ENCODE measurements at places on chromosomes 4 and X. TPM values are rescaled to one million over a fixed set of nuclear protein-coding genes. Genes with fewer than 3 reads are reported as not detected.
A peak's percentile ranks its signal among the peaks of the same experiment; 100 is the strongest.

DNA sequence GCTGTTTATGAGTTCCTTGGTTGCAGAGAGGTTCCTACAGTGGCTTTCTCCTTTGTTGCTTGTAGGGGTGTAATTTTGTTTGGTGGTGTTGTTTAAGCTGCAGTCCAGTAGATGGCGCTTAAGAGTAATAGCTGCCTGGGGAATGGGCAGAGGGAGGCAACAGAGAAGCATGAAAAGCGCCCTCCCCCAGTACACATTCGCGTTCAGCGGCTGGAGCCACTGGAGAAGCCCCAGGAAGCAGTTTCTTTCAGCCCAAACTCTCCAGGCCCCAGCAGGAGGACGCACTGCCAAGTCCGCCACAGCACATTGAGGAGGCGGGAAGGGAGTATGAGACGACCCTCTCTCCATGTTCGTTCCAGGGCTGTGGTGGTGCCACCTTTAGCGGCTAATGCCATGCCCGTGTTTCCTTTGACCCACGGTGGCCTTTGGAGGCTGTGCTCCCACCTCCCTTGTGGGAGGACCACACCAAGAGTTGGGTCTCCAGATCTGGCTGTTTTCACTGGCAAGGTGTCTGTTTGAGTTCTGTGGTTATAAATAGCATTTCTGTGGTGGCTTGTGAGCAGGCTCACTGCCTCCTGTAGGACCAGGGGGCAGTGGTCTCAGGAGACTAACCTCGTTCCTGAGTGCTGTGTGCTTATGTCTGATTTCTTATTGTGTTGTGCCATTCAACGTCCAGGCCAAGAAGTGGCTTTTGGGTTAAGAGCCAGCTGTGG, 252.3 kb downstream of the ARHGAP10 start:
- no peak for DNase-seq

DNA sequence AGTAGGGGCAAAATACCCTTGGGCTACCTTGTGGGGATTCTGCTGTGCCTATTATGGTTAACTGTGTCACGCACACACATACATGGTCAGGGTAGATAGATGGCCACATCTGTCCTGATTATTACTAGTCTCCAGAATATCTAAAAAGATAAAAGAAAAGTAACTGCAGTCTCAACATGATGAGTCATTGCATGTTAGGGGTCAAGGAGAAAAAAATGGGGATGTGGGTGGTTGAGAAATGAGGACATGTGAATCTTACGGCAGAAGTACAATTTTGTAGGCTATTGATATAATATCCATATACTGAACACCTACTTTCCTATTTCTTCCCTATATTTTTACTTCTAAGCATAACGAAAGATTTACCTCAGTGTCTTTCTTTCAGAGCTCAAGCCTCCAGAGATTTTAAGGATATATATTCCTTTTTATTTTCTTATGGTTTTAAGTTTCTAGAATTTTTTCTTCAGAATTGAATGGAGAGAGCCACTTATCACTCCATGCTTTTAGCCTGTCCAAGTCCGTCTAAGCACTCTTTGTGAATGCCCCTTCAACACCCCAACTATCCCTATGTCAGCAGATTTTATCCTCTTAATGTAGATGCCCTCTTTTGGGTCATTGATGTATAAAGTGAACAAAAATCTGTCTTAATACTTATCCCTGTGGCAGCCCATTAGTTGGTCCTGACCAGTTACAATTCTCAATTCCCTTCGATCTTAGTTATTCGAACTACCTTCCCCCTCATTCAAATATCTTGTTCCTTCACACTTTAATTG, 642.2 kb downstream of the IQCM start:
- no peak for DNase-seq

GRCh38 chr4:94877973-94878372, 120.2 kb downstream of the BMPR1B start:
- no peak for DNase-seq

The HMGB3 gene
- 137 TPM for polyA plus RNA-seq

- DNase-seq, result no peak
These were observed 2.2 kb upstream of the CFI start for GRCh38 chr4:109803924-109804571.

The CDS1 gene
- 24.3 TPM for polyA plus RNA-seq

DNA sequence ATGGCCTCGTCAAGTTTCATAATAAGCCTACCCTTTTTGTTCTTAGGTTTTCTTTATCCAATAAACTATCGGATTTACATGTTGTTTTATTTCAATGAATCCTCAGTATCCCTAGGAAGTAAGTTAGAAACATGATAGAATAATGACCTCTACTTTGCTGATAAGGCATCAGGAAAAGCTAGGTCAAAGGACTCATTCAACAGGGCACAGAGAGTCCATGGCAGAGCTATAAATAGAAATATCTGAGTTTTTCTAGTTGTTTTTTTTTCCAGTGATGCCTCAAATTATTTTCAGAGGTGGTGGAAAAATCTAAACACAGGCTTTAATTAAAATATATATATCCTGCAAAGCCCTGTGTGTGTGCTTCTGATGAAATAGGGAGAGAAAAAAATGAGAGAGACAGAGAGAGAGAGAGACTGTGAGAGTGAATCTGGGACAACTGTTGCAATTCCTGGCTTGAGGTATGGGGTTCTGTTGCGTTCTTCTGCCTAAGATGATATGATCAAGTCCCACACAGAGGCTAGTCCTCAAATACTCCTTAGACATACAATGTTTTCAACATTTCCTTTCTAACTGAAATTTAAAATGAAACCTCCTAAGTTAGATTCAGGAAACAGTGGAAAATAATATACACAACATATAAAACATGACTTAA, 139.9 kb downstream of the HDX start:
- no peak for DNase-seq

The PHOX2B gene
- 0.05 TPM for polyA plus RNA-seq

DNA sequence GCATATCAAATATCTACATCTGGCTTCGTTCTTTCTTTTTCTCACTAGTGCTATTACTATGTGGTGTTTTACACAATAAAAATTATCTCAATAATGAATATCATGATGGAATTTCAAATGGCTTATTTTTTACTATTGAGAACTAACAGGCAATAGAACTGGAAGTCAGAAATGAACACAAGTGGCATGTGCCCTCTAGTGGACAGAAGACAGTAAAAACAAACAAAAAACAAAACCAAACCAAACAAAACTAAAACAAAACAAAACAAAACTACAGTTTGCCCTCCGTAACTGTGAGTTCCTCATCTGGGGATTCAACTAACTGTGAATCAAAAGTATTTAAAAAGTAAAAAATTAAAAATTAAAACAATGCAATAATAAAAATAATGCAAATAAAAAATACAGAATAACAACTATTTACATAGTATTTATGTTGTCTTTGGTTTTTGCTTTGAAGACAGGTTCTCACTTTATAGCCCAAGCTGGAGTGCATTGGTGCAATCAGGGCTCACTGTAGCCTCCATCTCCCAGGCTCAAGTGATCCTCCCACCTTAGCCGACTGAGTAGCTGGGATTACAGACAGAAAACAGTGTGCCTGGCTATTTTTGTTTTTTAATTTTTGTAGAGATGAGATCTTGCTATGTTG, 195.6 kb upstream of the TACR3 start:
- no peak for DNase-seq

DNA sequence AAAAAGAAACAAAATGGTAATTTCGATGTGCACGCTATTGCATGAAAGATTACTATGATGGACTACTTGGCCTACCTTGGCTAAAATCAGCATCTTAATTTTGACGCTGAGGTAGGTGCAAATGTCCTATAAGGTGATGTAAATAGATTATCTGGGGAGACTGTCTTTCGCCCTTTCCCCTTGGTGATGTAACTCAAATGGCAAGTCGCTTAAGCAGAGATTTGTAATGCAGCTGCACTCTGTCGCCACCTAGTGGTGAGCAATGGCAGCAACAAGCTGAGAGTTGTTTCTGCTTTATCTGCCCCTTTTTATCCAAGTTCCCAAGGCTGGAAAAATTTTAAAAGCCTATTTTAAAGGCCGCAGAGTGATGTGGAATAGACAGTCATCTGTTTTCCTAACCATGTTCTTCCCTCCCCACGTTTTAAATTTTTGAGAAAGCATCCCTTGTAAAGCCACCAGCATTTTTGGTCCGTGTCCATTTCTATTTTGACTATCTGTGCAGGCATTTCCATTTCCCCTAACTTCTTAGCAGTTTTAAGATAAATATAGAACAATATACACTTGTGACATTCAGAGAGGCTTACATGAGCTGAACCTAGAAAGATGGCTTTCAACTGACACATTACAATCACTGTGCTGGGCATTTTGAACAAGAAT, 62.4 kb upstream of the PDLIM3 start:
- peak; percentile 42 for DNase-seq

DNA sequence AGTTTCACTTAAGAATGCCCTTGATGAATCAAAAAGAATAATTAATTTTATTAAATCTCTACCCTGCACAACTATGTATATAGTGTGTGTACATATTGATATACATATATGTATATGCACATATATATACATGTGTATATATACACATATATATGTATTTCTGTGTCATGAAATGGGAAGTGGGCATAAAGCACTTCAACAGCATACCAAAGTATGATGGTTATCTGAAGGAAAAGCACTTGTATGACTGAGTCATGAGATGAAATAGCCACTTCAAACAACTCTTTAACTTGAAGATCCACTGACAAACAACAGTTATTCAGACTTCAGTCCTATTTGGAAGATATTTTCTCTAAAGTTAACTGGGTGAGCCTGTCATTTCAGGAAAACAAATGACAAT, 16.3 kb downstream of the RNF128 start:
- no peak for DNase-seq

GRCh38 chr4:86706923-86707597, 112.9 kb downstream of the PTPN13 start:
- no peak for DNase-seq

DNA sequence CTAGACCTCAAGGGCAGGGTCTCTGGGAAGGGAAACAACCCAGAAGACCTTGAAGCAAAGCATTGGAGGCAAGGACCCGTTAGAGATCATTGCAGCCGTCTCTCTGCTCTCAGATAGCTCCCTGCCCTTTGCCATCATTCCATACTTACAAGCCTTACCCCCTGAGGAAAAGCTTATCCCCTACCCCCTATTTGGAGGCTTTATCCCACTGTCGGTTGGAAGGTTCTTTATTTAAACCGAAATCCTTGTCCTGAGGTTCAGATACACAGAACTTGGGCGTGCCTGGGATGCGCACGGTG, 84.4 kb downstream of the EFNB1 start:
- DNase-seq, result no peak

DNA sequence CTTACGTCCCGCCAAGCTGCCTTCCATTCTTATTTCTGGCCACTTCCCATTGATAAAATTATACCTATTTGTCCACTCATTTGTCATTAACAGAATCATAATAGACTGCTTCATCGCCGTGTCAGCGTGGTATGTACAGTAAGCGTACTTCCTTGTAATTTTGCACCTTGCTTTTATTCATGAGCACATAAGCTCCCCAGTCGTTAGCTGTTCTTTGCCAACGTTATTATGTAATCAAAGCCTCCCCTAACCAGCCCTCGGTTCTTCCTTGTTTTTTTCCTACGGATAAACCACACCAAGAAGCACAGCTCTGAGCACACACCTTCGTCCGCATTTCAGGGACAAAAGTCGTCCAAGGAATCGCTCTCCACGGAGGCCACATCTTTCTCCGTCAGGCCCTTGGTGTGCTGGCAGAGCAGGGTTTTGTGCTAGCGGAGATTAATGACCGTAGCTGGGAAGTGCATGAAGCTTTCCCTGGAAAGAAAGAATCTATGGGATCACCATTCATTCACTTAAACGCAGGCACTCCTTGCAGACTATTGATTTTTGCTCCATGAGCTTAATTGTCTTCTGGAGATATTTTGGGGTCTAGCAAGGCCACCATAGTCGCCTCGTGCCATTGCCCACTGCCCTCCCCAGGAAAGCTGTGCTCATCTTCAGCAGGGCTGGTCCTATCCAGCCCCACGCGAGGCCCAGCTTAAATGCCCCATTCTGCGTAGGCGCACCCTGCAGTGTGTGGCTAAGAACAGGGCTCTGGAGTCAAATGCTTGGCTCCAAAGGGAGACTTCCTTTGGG, 200.9 kb upstream of the PSAPL1 start:
- DNase-seq, result no peak

DNA sequence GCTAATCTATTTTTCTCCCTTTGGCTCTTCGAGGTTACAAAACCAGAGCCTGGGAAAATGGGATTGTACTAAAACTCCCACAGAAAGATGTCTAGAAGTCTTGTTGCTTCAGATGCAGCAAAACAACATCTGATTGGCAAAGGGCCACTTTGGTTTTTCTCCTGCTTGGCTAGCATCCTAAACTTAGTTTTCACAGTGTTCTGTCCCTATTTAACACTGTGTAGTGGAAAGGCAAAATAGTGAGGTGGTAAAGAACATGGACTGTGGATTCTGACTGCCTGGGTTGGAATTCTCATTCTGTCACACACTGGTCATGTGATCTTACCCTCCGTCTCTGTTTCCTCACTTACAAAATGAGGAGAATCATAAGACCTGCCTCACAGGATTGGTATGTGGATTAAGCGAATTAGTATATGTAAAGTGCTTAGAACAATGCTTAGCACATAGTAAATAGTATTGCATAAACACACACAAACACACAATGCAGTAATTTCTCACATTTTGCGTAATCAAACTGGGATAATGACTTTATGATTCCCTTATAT, 23.5 kb downstream of the TIGD2 start:
- no peak for DNase-seq

- no peak for DNase-seq
These were observed 87.8 kb downstream of the SPRY1 start for GRCh38 chr4:123484291-123484926.

The CT45A10 gene
- polyA plus RNA-seq, result not detected

DNA sequence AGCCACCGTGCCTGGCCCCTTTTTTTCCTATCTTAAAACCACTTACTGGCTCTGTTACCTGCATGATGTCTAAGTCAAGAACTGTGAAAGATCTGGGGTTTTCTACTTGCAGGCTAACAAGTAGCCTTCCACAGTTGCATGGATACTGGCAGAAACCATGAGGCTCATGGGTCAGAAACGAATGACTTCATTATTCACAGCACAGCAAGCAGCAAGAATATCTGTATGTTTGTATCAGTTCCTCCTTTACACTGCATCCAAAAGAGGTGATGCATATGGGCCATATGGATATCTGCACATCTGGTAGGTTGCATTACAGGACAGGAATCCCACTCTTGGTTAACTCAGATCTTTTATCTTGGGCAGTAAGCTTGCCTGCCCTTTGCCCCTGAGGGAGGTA, 154.9 kb upstream of the NUDT6 start:
- no peak for DNase-seq

DNA sequence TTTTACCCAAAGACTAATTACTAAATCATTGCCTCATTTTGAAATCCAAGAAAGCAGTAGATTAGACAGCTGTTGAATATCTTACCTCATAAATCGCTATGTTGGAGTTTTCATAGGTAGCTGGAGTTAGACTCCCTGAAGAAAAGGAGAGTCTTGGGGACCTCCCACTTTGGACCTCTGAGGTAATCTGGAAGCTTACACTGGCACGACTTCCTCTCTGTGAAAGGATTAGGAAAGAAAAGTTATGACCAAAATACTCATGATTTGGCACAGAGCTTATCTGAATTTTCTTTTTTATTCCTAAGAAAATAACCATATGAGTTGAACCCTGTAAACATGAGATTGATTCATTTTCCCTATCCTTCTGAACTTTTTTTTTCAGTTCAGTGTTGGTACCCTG, 40.6 kb downstream of the GUCY2F start:
- DNase-seq, result no peak

The SSX1 gene
- polyA plus RNA-seq, result not detected

All from left renal cortex interstitium (tissue), 4 donors.